Fibroblast of villous mesenchyme (primary cell): ENCODE measurements at places on chromosomes 7 and 10. TPM values are rescaled to one million over a fixed set of nuclear protein-coding genes. Genes with fewer than 3 reads are reported as not detected.

DNA sequence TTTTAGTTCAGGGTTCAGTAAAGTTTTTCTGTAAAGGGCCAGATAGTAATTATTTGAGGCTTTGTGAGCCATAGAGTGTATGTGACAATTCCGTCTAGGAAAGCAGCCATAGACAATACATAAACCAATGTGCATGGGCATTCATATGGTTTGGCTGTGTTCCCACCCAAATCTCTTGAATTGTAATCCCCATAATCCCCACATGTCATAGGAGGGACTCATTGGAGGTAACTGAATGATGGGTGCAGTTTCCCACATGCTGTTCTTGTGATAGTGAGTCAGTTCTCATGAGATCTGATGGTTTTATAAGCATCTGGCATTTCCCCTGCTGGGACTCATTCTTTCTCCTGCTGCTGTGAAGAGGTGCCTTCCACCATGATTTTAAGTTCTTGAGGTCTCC, 29.9 kb downstream of the SEC61G start:
- peak; percentile 3 for DNase-seq

DNA sequence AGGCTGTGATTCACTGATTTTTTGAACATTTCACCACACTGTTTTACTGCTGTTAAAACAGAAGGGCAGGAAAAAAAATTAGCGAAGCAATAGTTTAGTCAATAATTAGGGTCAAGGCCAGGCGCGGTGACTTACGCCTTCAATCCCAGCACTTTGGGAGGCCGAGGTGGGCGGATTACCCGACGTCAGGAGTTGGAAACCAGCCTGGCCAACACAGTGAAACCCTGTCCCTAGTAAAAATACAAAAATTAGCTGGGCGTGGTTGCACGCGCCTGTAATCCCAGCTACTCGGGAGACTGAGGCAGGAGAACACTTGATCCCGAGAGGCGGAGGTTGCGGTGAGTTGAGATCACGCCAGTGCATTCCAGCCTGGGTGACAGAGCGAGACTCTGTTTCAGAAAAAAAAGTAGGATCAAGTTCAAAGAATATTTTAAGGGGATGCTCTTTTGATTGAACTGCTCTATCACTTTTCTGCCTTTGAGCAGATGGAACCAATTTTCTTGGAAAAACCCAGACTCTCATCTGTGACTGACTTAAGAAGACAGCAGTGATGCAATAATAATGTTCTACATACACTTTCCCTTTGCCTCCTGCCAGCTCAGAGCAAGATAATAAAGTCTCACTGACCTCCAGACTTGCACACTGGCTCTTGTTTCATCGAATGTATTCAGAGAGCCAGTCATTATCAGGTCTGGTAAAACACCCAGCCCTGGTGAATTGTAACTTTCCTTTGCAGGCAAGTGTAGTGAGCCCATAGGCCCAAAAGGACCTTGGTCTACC, 1.6 kb upstream of the PPA1 start:
- DNase-seq = peak; percentile 94

DNA sequence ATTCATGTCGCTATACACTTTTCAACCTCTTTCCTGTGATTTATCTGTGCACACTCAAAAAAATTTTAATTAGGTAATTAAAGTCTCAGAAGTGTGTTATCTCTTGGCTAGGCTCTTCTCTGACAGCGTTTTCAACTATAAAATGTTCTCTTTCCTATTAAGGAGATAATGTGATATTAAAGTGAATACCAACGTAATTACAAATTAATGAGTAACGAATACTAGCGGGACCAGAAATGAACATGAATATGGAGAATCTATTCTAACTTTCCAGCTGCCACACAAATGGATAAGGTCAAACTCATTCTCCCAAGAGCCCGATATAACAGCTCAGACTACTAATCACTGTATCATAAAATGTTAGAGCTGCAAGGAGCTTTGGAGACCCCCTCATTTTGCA, 12.0 kb downstream of the COL1A2 start:
- DNase-seq = no peak

DNA sequence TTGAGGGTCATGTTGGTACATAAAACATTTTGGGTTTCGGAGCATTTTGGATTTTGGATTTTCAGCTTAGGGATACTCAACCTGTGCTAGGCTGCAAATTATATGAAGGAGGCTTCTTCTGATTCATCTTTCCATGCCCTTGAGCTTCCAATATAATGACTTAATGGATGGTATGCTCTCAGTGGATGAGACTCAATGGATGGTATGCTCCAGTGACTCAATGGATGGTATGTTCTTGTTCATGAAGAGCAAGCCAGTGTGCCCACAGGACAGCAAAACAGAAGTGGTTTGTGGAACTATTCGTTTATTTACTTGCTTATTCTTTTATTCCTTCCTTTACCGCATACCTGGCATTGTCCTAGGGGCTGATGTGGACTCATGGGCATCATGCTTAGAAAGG, 969.6 kb downstream of the LRMDA start:
- DNase-seq = no peak

Gene GARIN1A
- 0.64 and 2.6 TPM in 2 replicates for total RNA-seq

DNA sequence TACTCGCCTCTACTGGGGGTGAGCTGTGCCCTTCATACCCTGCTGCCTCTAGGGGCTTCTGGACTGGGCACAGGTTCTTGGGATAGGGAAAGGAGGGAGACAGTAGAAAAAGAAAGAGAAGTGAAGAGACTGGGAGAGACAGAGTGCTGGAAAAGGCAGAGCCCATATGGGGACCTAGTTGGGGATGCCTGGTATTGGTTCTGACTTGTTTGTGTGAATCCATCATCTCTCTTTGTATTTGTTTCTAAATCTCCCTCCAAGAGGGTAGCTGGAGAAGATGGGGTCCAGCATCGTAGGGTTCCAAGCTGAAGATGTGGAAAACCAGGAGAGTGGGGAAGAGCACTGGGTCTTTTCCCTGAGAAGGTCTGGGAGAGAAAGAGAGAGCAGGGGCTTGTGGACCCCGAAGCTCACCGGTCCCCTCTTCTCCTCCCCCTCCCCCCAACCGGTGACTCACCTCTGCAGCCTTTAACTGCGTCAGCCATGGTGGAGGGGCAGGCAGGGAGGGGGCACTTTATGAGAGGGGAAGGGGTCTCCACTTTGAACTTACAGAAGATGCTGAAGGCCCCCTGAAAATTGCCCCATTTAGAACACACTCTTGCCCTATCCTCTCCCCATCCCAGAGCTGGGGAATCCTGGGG, 3.2 kb upstream of the VGF start:
- DNase-seq = no peak
